ENCODE measurements at places on chromosomes 3 and 15.

- no peak for DNase-seq
Measured at GRCh38 chr3:181253796-181254195, 264.3 kb upstream of the DNAJC19 start.

- DNase-seq: no peak
Measured at GRCh38 chr15:62833646-62834045, 208.9 kb upstream of the TPM1 start.

DNA sequence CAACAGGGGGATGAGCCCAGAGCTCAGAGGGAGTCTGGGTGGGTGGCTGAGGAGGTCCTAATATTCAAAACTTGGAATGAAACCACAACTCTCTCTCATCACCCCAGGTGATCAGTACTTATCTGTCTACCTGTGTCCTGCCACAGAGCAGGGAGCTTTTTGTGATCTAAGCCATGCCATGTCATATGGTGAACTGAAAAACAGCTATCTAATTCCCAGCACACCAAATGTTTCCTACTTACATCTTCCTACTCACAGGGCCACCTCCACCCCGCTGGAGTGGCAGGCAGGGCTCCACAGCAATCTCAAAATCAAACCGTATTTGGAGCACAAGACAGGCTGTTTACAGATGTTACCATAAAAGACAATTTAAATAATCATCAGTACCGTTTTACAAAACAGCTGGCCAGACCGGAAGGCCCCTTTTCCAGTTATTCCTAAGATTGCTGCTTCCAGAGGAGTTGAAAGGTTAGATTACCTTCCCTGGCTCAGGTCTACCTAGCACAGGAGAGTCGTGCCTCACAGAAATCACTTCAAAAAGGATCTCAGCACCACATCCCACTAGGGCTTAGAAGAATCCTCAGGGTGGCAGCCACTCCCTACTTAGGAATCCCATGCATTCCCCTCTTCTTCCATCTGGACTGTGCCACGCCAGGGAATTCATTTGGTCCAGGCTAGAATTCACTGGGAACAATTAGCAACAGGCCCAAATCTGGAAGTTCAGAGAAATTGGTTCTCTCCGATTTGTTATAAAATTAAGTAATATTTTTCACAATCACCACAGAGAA is 226.6 kb upstream of the IL12A start:
- DNase-seq: no peak

DNA sequence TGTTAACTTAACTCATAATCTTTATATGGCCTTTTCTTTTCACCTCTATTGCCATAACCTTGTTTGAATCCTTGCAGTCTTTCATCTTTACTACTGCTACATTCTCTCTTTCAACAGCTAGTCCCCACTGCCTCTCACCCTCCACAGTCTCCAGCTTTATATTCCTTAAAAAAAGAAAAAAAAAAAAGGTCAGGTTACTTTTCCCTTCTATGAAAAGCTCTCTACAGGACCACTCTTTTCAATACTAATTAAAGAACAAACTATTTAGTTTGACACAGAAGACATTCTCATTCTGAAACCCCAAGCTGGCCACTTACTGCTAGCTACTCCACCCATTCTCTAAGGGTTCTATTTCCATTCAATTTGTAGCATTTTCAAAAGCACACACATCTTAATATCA is 25.6 kb downstream of the CADM2 start:
- no peak for DNase-seq

- no peak for DNase-seq
Measured at GRCh38 chr15:25056484-25057425, 102.0 kb downstream of the SNRPN start.

GRCh38 chr3:45227946-45228345 is 1.9 kb upstream of the TMEM158 start:
- DNase-seq: no peak

DNA sequence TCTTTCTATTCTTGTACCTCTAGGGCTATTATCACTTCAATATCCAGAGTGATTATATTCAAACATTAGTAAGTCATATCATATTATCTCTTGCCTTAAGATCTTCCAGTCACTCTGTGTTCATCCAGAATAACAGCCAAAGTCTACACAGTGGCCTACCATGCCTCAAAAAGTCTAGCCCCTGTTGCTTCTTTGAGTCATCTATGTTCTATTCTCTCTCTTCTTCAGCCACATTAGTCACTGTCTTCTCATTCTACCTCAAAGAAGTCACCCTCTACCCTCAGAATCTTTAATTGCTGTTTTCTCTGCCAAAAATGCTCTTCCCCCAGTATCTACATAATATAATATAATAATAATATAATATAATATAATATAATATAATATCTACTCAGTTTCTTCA is 356.0 kb downstream of the NLGN1 start:
- DNase-seq: no peak

All from NCI-H1930 (cell line).